Nephron progenitor cell (in vitro differentiated cells): ENCODE measurements at places on chromosomes 5 and 9.
A peak's percentile ranks its signal among the peaks of the same experiment; 100 is the strongest.

DNA sequence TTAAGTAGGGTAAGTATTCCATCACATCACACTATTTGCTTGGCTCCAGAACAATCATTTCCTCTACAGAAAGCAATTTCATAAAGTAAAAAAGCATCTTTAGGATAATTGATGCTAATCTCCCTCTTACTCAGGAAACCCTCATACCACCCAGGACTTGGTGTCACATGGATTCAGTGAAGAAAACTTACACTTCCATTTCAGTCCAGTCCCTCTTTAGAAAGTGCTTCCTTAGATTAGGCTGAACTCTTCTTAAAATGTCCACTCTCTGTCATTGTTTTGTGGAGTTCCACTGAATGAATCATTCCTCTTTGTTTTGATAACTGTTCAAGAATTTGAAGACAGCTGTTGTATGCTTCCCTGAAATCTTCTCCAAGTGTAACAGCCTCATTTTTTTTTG, 144.0 kb upstream of the ZNF462 start:
- DNase-seq, result no peak

- DNase-seq, result no peak
Observed at GRCh38 chr5:138639326-138639725, 64.1 kb upstream of the HSPA9 start.

DNA sequence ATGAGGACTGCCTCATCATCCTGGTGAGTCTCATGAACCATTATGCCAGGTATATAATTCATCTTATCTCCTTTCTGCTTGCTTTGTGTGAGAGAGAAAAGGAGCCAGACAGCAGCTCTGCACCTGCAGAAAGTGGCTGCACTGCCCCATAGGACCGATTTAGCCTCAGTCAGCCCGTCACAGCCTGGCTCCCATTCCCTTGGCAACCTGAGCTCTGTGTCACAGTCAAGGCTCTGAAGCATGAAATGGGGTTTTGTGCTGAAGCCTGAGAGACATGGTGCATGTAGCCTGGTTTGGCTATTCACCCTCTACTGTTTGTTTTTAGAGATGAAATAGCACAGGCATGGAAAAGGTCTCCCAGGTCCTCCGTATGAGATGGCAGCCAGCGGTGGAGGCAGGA, 198.3 kb downstream of the KCTD16 start:
- peak; percentile 27 for DNase-seq

DNA sequence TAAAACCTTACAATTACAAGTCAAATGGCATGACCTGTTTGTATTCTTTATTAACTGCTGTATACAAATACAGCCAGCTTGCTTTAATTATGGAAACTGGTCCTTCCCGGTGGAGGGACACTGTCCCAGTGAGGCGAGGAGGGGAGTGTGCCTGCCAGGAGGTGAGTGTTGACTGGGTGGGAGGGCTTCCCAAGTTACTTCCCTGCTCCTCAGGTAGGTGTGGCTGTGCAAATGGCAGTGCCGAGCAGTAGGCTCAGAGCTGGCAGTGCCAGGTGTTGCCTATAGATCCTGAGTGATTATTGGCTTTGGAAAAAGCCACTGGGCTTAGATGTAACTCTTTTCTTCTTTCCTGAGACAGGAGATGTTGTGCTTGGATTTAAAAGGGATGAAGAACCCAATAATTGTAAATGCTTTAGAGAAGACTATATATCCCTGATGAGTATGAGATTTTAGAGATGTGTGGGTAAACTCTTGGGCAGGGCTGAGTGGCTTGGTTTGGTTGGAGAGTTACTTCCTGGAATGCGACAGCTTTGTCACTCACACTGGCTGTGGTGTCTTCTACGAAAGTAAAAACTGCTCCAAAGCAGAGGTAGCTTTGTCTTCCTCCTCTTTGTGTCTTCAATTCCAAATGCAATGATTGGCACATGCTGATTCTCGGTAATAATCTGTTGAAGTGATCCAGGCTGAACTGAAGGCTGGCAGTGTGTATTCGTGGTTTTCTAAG, 43.7 kb downstream of the GLRX start:
- DNase-seq, result no peak

GRCh38 chr5:102798104-102798785, 43.1 kb downstream of the PAM start:
- DNase-seq, result no peak

DNA sequence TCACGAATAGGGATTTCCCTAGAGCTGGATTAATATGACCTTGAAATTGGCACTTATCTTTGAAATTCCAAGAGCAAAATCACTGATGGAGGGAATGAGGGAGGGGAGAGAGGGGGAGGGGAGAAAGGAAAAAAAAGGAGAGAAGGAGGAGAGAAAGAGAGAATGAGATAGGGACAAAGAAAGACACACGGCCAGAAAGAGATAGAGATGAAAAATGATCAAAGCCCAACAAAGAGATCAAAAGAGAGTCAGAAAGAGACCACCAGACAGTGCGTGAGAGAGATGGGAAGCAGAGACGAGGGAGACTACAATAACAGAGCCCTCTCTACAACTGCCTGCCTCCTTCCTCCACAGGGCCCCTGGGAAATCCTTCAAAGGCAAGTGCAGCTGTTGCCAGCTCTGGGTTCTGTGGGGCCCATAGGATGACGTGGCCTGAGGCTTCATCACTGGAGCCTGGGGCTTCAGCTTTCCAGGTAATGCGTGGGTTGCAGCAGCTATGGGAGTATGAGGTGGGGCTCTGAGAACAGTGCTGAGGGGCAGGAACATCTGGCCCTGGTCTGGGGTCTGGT, 58.3 kb upstream of the SHB start:
- no peak for DNase-seq

GRCh38 chr5:79255786-79256557, 20.0 kb downstream of the JMY start:
- DNase-seq, result peak; percentile 49

DNA sequence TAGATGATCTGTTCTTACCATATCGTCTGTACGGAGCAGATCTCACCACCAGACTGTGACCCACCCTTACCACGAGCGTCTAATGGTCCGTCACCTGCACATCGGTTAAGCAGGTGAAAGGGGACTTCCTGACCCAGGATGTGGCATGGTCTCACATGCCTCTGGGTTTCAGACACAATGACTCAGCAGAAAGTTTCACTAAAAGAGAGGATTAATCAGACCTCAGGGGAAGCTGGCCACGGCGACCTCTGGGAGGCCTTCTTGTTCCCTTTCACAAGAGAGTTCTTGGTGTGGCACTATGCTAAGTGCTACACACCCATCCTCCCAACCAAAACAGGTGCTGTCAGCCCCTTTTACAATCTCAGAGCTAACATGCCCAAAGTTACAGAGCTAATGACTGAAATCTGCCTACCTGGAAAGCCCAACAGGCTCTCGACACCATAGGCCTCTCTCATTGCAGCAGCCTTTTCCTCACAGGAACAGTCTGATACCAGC, 41.6 kb downstream of the ADAMTS12 start:
- DNase-seq, result no peak

- no peak for DNase-seq
Observed at GRCh38 chr5:128538000-128538249, at the start of gene FBN2. Gene FBN2 (minus strand): TSS chr5:128538245. CDS start chr5:128537603, 642 bp downstream.

DNA sequence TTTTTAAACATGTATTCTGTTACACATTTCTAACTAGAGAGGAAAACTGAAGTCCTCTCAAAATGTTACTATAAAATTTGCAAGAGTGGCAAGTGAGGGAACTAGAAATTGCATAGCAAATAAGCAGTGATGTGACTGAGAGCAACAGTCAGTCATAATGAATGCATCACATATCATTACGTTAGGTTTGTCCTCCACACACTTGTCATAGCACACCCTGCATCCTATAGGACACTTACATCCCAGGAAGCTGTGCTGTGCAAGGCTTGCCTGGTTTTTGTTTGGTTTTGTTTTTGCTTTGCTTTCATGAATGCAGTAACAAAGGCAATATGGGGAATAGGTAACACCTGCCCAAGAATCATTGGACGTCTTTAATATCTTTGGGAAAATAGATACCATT, 10.8 kb downstream of the NFIB start:
- DNase-seq, result no peak

DNA sequence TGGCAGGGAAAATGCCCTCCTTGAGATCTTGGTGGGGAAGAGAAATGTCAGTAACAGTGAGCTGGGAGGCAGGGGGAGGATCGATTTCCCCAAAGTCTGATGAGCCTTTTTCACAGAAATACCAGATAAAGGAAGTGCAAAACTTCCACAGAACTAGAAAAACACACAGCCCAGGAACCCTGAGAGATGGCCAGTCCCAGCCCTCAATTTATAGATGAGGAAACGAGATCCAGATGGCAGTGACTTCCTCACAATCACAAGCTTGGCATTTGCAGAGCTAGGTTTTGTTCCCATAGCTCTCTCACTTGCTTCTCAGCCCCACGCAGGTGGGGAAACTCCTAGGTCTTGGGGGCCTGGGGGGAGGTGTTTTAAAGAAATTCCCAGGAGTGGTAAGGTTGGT, 3.8 kb upstream of the GGTA1 start:
- no peak for DNase-seq

DNA sequence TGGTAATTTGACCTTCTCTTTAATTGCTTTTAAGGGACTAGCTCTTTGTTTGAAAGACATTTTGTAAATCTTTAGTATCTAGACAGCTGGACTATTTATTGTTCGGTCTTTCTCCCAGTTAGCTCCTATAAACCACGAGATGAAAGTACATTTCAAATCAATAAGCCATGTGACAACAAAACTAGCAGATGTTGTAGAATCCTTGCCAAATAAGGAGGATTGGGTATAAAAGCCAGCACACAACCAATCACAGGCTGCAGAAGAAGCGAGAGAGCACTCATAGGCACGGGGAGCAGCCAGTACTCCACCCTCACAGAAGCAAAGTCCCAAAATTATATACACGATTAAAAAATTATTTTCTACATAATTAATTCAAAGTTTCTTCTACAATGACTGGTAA, 8.1 kb upstream of the OMD start:
- DNase-seq, result no peak

DNA sequence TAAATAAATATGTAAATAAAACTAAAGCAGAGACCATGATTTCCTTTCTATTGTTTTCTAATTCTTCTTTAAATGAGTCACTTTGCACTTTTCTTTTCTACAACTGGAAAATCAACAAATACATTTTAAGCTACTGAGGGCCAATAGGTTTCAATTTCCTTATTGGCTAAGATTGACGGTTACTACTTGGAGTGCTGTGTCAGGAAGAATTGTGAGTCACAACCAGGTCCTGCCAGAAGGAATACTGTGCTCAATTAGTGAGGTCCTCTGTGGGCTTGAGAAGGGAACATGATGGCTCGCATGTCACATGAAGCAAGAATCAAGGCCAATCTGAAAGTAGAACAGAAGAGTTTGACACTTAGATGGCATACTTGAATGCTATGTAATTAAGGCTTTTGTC, 110.8 kb downstream of the HMHB1 start:
- no peak for DNase-seq

GRCh38 chr5:154945695-154946301, 4.9 kb downstream of the MRPL22 start:
- DNase-seq, result no peak
